ENCODE measurements at places on chromosomes 2 and 18.

DNA sequence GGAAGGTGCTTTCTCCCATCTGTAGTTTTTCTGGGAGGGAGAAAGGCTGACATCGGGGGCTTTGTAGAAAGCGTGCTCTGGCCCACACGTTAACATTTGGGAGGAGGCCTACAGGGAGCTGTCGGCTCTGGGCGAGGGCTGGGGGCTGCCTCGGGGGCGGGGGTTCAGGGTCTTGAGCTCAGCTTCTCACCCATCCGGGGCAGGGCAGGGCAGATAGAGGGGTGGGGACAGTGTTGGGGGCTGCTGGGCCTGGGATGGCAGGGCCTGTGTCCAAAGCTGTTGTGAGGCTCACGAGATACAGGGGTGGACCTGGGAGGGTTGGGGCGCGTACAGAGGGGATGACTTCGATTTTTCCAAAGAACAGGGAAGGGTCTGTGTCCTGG, 27.0 kb downstream of the NFATC1 start:
- DNase-seq = no peak
- peaks cover 17% of the 10 kb centered on the region for H3K27me3 ChIP-seq
- peaks cover 4% of the 10 kb centered on the region for H3K36me3 ChIP-seq
- no peak overlapping the region for H3K4me3 ChIP-seq

DNA sequence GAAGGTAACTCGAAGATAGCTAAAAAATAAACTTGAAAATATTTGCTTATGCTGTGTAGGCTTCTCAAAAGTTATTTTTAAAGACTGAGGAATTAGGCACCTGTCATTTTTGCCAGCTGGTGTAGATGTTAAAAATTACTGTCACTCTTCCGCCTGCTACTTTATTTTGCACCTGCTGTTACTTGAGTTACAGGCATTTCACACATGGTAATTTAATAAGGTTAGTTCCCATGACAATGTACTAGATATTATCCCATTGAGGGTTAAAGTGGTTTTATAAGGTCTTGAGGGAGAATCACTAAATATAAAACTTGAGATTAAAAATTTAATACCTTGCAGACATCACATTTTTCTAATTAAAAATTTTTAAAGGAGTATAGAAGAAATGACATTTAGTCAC, 26.6 kb downstream of the MYL1 start:
- peaks cover 2% of the 10 kb centered on the region for H3K4me1 ChIP-seq
- H3K4me3 ChIP-seq = no peak overlapping the region
- no peaks in the 10 kb centered on the region for H3K36me3 ChIP-seq

GRCh38 chr2:39679805-39680204, 14.1 kb downstream of the TMEM178A start:
- H3K4me3 ChIP-seq = no peak overlapping the region
- peak; percentile 38 for DNase-seq
- H3K27me3 ChIP-seq = no peaks in the 10 kb centered on the region

GRCh38 chr18:10923141-10923540, 226.2 kb downstream of the PIEZO2 start:
- peaks cover 7% of the 10 kb centered on the region for H3K4me1 ChIP-seq
- no peak for DNase-seq
- no peak overlapping the region for H3K27ac ChIP-seq

DNA sequence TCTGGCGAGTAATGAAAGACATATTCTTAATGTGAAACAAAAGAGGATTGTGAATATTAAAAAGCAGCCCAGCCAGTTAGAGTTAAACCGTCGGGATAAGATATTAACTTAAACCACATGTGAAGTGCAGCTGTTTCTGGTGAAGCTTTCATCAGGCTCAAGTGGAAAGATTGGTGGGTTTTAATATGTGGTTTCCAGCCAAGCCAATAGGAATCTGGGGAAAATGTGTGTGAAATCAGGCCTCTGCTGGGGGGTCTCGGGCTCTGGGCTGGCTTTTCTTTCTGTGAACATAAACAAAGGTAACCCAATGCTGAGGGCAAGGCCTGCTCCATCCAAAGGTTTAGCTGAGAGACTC, 279.6 kb downstream of the SLC4A3 start:
- no peaks in the 10 kb centered on the region for H3K36me3 ChIP-seq
- no peak overlapping the region for H3K27ac ChIP-seq
- H3K27me3 ChIP-seq = peaks cover 6% of the 10 kb centered on the region
- no peak for DNase-seq

DNA sequence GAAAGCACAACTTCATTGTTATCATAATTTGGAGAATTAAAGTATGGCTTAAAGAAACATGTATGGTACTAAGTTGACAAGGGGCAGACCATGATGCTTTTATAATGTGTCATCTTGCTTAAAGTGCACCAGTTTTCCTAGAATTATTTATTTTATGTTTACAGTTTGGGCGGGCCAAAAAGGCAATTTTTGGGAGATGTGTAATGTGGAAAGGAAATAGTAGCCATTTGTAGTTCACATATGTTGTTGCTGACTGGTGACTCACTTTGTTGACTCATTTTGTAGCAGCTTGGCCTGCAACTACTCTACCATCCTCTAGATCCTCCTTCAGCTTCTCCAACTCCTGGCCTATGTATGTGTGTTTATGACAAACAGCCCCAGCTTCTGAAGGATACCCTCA, 7.7 kb downstream of the ZSCAN30 start:
- DNase-seq = peak; percentile 89
- H3K4me1 ChIP-seq = no peaks in the 10 kb centered on the region
- H3K27me3 ChIP-seq = no peaks in the 10 kb centered on the region
- H3K36me3 ChIP-seq = peaks cover 24% of the 10 kb centered on the region
- H3K4me3 ChIP-seq = no peak overlapping the region

- H3K4me1 ChIP-seq = peaks cover 2% of the 10 kb centered on the region
- H3K27me3 ChIP-seq = no peaks in the 10 kb centered on the region
- no peaks in the 10 kb centered on the region for H3K36me3 ChIP-seq
- peak overlapping the region; percentile 77 for H3K27ac ChIP-seq
- peak overlapping the region; percentile 53 for H3K4me3 ChIP-seq
- peak; percentile 94 for DNase-seq
Measured at GRCh38 chr2:227406177-227407031, 18.7 kb upstream of the SCYGR1 start.

DNA sequence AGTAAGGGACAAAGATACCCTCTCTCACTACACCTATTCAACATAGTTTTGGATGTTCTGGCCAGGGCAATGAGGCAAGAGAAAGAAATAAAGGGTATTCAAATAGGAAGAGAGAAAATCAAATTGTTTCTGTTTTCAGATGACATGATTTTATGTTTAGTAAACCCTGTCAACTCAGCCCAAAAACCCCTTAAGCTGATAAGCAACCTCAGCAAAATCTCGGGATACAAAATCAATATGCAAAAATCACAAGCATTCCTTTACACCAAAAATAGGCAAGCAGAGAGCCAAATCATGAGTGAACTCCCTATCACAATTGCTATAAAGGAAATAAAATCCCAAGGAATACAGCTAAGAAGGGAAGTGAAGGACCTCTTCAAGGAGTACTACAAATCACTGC, 1130.7 kb upstream of the PIK3C3 start:
- H3K36me3 ChIP-seq = no peaks in the 10 kb centered on the region
- no peaks in the 10 kb centered on the region for H3K27me3 ChIP-seq
- no peaks in the 10 kb centered on the region for H3K4me1 ChIP-seq
- DNase-seq = no peak
- H3K4me3 ChIP-seq = no peak overlapping the region

DNA sequence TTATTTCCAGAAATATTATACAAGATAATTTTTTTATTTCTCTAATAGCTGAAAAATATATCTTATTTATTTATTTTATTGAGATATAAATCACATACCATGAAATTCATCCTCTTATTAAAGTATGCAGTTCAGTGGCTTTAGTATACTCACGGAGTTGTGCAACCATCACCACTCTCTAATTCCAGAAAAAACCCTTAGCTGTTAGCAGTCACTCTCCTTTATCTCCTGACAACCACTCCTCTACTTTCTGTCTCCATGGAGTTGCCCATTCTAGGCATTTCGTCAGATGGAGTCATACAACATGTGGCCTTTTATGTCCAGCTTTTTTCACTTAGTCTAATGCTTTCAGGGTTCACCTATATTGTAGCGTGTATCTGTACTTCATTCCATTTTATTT, 66.5 kb downstream of the TCF7L1 start:
- H3K4me3 ChIP-seq = no peak overlapping the region
- no peak for DNase-seq
- H3K27me3 ChIP-seq = no peaks in the 10 kb centered on the region
- H3K27ac ChIP-seq = no peak overlapping the region
- no peaks in the 10 kb centered on the region for H3K36me3 ChIP-seq

- H3K4me1 ChIP-seq = peaks cover 23% of the 10 kb centered on the region
- no peak for DNase-seq
- peaks cover 7% of the 10 kb centered on the region for H3K27me3 ChIP-seq
- no peak overlapping the region for H3K27ac ChIP-seq
- H3K4me3 ChIP-seq = no peak overlapping the region
Measured at GRCh38 chr2:176172895-176173566, 15.4 kb upstream of the HOXD1 start.

DNA sequence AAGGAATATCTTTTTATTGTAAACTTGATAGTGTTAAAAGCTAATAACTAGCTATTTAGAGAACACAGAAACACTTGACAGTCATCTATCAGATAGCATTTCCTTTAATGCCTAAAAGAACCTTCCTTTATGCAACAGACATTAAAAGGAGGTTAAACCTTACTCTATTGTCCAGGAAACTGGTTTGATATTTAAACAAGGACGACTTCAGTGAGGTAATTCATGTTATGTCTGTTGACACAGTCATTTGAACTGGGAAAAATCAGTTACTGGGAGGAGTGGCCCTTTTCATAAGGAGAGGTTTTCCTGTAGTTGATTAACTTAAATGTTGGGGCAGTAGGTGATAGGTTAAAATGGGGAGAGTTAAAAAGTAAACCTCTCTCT, 6.7 kb downstream of the TGIF1 start:
- H3K27me3 ChIP-seq = no peaks in the 10 kb centered on the region
- H3K36me3 ChIP-seq = peaks cover 57% of the 10 kb centered on the region
- H3K27ac ChIP-seq = peak overlapping the region; percentile 98
- peaks cover 8% of the 10 kb centered on the region for H3K4me1 ChIP-seq
- DNase-seq = peak; percentile 18
- peak overlapping the region; percentile 96 for H3K4me3 ChIP-seq

DNA sequence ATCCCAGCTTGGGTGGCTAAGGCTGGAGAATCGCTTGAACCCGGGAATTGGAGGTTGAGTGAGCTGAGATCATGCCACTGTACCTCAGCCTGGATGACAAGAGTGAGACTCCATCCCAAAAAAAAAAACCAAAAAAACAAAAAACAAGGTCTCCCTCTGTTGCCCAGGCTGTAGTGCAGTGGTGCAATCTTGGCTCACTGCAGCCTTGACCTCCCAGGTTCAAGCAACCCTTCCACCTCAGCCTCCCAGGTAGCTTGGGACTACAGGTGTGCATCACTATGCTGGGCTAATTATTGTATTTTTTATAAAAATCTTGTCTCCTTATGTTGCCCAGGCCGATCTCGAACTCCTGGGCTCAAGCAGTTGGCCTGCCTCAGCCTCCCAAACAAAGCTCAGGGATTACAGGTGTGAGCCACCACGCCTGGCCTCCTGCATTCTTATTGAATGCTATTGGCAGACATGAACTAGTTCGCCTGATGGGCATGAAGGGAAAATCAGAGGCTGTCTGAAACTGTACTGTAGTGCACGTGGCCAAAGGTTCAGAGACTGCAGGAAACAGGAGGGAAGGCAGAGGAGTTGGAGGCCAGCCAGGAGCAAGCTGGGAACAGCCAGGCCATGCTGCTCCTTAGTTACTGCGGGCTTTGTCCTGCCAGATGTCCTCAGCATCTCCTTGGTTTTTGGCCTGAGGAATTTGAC, 16.0 kb upstream of the ASXL2 start:
- H3K27me3 ChIP-seq = no peaks in the 10 kb centered on the region
- H3K4me1 ChIP-seq = no peaks in the 10 kb centered on the region
- H3K4me3 ChIP-seq = no peak overlapping the region
- no peaks in the 10 kb centered on the region for H3K36me3 ChIP-seq

DNA sequence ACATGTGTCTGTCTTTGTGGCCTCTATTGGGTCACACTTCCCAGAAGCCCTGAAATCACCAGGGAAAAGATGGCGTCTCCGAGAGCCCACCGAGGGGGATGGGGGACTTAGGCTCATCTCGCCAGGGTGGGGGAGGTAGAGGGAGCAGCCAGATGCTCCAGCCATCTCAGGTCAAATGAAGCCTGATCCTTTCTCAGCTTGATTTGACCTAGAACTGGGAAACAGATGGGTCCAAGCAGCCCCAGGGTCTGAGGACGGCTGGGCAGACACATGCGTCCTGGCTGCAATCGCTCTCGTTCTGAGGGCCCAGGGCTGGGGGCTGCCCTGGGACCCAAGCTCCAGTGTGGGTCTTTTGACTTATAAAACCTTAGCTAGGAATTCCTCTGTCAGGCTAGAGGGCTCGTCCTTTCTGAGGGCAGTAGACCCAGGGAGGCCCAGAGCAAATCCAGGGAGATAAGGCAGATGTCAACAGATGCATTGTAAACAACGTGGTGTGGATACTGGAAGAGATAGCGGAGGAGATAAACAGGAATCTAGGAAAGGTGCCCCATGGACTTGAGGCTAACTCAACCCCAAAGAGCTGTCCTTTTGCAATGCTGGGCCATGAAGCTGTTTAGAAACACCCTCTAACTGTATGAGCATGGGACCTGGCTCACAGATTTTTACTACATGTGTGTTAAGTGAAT, 127.7 kb downstream of the MYCN start:
- no peak for DNase-seq
- H3K4me1 ChIP-seq = no peaks in the 10 kb centered on the region
- H3K27ac ChIP-seq = no peak overlapping the region
- H3K4me3 ChIP-seq = no peak overlapping the region
- peaks cover 1% of the 10 kb centered on the region for H3K36me3 ChIP-seq

- H3K27me3 ChIP-seq = no peaks in the 10 kb centered on the region
- H3K4me3 ChIP-seq = no peak overlapping the region
- H3K27ac ChIP-seq = no peak overlapping the region
- H3K4me1 ChIP-seq = peaks cover 18% of the 10 kb centered on the region
- DNase-seq = peak; percentile 70
Measured at GRCh38 chr2:71070294-71071093, 2.0 kb downstream of the NAGK start.

DNA sequence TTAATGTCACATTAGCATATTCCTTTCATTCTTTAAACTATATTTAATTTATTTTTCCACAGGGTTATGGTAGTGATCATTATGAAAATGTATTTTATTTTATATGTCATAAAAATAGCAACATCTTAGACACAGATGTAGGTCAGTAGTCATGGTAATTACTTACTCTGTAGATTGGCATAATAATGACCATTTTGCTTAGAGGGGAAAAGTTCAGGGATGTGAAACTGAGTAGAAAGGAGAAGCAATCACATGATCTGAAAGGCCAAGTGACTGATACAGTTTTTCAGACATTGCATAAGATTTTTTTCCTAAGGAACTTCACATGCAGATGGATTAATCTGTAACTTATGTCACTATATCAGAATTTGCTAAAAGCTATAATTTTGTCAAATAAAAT, 286.9 kb downstream of the CTNNA2 start:
- no peaks in the 10 kb centered on the region for H3K36me3 ChIP-seq
- H3K4me1 ChIP-seq = no peaks in the 10 kb centered on the region
- no peak for DNase-seq

GRCh38 chr2:32663864-32664263, 36.0 kb downstream of the TTC27 start:
- DNase-seq = no peak
- H3K4me3 ChIP-seq = no peak overlapping the region
- H3K36me3 ChIP-seq = no peaks in the 10 kb centered on the region
- H3K27me3 ChIP-seq = no peaks in the 10 kb centered on the region
- no peak overlapping the region for H3K27ac ChIP-seq
- no peaks in the 10 kb centered on the region for H3K4me1 ChIP-seq
